Activated CD4-positive, CD25-positive, alpha-beta regulatory T cell (primary cell): ENCODE measurements at places on chromosomes 16 and 17.
A peak's percentile ranks its signal among the peaks of the same experiment; 100 is the strongest.

- DNase-seq: no peak
Observed at GRCh38 chr16:19694989-19695388, 23.0 kb downstream of the KNOP1 start.

GRCh38 chr16:77584205-77584859, 138.0 kb upstream of the NUDT7 start:
- DNase-seq: peak; percentile 5

- no peak for DNase-seq
Observed at GRCh38 chr17:9367156-9367555, 208.5 kb downstream of the STX8 start.

GRCh38 chr17:13510062-13510461, 91.7 kb downstream of the HS3ST3A1 start:
- DNase-seq: no peak

- DNase-seq: no peak
Observed at GRCh38 chr17:79288950-79289349, 214.3 kb downstream of the ENGASE start.

DNA sequence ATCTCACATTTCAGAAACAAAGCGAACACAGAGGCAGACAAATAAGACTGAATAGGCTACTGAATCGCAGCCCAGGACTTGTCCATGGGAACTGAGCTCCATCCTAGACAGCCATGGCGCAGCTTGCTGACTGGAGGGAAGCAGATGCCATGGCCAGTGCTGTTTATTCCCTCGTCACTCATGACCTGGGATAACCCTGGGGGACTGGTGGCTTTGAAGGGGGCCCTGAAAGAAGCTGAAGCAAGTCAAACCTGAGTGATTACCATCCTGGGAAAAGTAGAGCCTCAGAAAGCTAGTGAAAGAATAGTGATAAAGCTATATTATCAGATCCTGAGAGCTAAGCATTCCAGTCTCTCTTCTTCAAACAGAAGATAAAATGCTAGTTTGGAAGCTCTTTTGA, 94.1 kb downstream of the RPGRIP1L start:
- no peak for DNase-seq

DNA sequence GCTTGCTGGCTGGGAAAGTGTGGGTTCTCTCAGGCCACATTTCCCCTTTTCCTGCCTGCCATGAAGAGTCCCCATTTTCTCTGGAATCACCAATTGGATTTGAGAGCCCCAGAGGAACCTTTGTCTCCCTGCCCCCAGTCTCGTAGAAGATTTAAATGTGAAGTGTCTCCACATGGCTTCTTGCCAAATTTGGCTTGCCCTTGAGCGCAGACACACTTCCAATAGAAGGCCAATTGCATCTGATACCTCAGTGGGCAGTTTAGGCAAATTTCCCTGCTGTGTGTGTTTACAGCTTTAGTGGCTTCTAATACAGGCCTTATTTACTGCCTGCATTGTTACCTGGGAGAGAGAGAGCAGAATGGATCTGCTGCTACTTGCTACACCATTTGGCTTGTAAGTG, 29.7 kb downstream of the CDK5R1 start:
- no peak for DNase-seq

GRCh38 chr16:56869513-56870275, 4.7 kb downstream of the SLC12A3 start:
- DNase-seq: no peak

DNA sequence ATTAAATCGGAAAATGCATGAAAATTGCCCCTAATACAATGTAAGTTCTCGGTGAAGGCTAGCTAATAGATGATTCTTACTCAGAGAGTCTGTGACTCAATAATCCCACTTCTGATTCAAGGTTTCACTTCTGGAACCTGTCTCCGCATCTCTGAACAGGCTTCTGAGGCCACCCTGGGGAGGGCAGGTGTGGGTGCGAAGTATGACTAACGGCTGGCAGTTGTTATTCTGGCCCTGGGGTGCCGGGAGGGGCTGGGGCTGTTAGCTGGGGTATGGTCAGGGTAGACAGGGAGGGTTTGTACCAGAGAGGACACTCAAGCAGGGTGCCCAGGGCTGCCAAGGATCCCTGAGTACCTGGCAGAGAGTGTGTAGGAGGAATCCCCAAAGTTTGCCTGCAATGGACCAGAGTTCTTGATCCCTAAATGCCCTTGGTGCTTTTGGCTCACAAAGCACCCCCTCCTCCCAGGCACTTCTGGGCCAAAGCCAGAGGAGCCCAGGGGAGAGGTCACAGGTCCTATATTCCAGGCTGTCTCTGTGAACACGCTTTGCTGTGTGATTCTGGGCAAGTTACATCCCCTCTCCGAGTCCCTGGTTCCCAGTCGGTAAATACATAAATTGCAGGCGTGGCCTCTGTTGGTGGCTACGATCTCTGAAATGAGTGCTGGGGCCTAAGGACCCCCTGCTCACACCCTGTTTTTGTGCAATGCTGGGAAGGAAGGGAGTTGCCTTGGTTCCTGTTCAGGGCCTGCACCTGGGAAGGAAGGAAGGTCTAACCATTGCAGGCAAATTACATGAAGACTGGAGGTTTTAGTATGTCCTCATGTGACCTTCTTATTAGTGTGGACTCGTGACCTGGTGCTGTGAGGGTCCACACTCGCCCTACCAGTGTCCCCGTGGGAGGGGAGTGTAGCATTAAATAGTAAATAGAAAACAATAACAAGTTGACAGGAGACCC, 49.9 kb upstream of the CPNE2 start:
- DNase-seq: peak; percentile 73

GRCh38 chr16:58497935-58498334, 2.0 kb upstream of the NDRG4 start:
- no peak for DNase-seq

DNA sequence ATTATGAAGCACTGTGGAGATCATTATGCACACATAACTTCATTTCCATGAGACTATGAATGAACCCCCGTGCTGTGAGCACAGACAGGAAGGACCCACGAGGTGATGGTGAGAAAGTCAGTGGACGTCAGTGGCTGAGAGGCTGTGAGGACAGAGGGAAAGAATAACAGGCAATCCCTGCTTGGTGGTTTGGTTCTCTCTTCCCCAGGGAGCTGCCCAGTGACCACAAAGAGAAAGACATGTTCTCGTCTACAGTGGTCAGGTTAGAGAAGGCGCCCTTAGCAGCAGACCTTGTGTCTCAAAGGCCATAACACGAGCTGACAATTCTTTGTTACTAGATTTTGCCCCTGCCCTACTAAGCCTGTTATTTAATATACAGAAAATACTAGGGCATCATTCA, 609.2 kb downstream of the TOX3 start:
- DNase-seq: no peak

GRCh38 chr17:65305778-65306177, 168.6 kb downstream of the RGS9 start:
- no peak for DNase-seq

- DNase-seq: peak; percentile 44
Observed at GRCh38 chr17:45021607-45022287, 29.7 kb downstream of the DCAKD start.

GRCh38 chr17:1882836-1883235, 53.0 kb downstream of the RPA1 start:
- no peak for DNase-seq

DNA sequence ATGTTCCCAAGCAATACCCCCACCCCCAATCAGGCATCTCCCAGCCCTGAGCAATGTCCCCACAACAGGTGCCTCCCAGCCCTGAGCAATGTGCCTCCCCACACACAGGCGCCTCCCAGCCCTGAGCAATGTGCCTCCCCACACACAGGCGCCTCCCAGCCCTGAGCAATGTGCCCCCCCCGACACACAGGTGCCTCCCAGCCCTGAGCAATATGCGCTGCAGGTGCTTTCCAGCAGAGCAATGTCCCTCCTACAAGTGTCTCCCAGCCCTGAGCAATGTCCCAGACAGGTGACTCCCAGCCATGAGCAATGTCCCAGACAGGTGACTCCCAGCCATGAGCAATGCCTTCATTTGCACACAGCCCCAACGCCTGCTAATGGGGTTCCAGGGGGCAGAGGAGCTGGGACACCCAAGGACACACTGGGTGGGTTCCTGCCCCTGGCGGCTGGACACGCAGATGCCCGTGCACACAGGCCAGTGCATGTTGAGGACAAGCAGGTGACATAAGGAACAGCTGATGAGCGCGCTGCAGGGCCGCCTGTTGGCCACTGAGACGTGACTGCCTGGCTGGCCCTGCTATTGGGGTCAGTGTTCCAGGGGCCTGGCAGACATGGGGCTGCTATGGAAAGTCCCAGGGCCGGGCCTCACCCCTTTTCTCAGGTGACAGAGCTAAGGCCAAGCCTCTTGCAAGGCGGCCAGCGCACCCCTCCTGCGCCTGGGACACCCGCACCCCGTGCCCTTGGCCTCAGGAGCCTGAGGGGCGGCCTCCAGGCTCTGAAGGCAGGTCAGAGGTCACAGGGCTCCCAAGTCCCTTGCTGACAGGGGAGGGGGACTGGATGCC, 26.9 kb upstream of the PABPN1L start:
- DNase-seq: no peak

- no peak for DNase-seq
Observed at GRCh38 chr16:13958474-13958873, 38.5 kb downstream of the ERCC4 start.

GRCh38 chr16:82633964-82634600, 7.3 kb downstream of the CDH13 start:
- DNase-seq: no peak

DNA sequence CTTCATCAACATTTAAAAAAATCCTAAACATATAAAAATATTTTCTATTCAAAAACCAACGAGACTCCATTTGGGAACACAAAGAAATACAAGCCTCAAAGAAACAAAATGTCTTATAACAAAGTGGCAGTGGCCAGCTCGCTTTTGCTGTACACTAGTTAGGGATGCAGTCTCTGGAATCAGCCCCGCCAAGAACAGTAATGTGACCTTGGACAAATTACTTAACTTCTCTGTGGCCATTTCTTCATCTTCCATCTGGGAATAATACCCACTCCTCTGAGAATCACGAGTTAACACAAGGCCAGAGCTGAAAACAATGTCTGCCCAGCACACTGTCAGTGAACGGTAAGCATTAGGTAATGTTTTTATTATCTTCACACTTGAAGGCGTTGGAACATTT, 5.6 kb downstream of the STAT5B start:
- DNase-seq: no peak

- no peak for DNase-seq
Observed at GRCh38 chr17:559551-560431, 154.8 kb downstream of the VPS53 start.

- DNase-seq: no peak
Observed at GRCh38 chr16:87240211-87241136, 76.7 kb downstream of the C16orf95 start.

- no peak for DNase-seq
Observed at GRCh38 chr17:76535788-76536510, 1.6 kb downstream of the CYGB start.

GRCh38 chr17:6501359-6501758, 55.0 kb downstream of the PITPNM3 start:
- DNase-seq: no peak

- DNase-seq: no peak
Observed at GRCh38 chr17:59804901-59805465, 87.8 kb downstream of the TUBD1 start.

GRCh38 chr16:12729448-12729847, 74.2 kb downstream of the CPPED1 start:
- DNase-seq: no peak

DNA sequence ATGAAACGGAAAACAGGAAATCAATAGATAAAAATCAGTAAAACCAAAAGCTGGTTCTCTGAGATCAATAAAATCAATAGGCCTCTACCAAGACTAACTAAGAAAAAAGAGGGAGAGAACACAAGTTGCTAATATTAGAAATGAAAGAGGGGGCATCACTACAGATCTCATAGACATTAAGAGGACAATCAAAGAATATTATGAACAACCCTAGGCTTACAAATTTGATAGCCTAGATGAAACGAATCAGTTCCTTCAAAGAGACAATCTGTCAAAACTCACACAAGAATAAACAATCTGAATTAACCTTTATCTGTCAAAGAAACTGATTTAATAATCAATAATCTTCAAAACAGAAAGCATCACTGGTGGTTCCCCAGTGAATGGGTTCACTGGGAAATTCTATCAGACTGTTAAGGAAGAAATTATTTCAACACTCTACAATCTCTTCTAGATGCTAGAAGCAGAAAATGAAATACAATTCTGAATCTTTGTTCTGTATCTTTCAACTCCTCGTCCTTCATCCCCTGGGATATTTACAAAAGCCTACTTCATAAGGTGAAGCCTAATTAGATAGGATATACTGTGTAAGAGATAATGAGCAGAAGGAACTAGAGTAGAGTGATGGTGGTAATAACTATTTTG, 4.4 kb downstream of the ABCA9 start:
- DNase-seq: no peak

DNA sequence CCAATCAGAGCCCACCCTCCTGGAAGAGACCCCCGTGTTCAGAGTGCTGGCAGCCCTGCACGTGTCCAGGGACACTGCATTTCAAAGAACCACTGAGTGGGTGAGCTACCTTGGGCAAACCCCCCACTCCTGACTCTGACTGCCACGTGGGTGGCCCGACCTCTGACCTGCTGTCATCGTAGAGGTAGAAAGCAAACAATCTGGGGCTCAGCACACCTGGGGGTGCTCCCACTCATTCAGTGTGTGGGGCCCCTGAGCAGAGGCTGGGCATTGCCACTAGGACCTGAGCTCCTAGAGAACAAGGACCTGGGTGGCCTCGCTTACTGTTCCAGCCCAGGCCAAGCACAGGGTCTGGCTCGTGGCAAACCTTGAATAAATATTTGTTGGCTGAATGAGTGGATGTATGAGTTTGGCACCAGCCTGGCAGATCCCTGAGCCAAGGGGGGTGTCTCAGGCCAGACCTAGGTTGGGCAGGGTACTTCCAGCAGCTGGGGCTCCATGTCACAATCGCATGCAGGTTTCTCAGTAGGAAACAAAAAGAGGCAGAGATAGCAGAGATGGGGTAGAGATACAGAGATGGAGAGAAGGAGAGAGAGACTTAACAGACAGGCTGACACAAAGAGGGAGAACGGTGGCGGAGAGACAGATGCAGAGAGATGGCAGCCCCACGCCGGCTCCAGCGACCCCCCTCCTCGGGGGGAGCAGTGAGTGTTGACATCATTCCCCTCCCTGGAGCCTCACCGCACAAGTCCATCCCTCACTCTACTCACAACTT, 5.4 kb upstream of the DRC7 start:
- DNase-seq: no peak

GRCh38 chr17:19646788-19647696, 1.5 kb upstream of the ALDH3A2 start:
- DNase-seq: no peak

DNA sequence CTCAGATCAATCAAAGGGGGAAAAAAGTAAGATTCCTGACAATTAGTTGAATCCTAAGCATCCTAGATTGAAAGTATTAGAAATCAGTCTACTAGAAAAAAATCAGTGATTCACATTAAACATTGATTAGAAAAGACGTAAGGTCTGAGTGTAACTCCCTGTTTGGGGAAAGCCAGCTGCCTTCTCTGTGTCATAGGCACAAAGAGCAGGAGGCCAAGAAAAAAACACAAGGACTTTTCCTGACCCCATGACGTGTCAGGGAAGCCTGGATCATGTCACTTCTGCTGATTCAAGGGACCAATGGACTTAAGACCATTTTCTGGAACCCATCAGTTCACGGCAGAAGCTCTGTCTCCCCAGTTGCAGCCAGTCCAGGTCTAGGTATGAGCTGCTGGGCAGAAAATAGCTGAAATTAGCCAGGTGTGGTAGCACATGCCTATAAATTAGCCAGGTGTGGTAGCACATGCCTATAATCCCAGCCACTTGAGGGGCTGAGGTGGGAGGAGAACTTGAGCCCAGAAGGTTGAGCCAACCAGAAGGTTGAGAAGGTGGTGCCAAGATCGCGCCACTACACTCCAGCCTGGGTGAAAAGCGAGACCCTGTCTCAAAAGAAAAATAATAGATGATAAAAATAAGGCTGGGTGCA, 35.9 kb downstream of the RANBP10 start:
- DNase-seq: no peak

GRCh38 chr17:49515196-49515770, 20.2 kb downstream of the NGFR start:
- no peak for DNase-seq
